ENCODE measurements at places on chromosomes 7 and 10.

DNA sequence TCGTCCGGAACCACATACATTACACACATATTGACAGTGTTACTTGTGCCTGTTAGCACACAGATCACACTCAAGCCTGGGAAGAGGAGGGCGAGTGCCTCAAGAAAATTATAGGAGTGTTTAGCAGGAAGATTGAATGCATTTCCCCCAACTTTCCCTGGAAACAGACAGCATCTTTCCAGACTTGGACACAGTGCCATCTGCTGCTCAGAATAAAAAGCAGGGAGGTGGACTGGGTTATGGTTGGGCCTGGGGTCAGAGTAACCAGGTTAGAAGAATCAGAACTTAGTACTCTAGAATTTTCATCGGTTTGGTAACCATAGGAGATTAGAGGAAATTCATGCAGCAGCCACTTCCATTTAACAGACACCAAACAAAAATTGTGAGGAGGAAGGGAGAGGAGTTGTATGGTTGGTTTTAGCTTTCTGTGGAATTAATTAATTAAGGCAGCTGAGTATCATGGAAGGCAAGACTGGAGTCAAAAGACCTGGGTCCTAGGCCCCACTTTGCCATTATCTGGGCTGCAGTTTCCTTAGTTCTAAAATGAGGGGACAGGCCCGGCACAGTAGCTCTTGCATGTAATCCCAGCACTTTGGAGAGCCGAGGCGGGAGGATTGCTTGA is 43.4 kb upstream of the OPTN start:
- DNase-seq = peak; percentile 19

- DNase-seq = peak; percentile 29
Observed at GRCh38 chr7:117202511-117202910, 120.3 kb downstream of the WNT2 start.

DNA sequence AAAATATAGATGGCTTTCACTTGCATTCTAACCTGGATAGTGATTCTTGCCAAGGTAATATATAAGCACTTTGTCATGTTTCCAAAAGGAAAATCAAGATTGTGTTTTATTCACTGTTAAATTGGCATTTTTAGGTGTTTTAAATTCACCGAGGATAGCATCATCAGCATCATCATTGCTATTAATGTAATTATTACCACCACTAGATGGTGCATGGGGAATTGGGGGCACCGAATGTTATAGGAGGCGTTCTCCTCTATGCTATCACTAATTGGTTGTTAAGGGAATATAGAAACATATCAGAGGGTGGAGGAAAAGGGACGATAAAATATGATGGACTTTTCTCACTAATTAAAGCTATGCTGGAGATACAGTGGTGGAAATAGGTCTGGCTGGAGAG is 95.5 kb downstream of the CELF2 start:
- no peak for DNase-seq

GRCh38 chr10:132884691-132885271 is 57.6 kb downstream of the CFAP46 start:
- DNase-seq = no peak

DNA sequence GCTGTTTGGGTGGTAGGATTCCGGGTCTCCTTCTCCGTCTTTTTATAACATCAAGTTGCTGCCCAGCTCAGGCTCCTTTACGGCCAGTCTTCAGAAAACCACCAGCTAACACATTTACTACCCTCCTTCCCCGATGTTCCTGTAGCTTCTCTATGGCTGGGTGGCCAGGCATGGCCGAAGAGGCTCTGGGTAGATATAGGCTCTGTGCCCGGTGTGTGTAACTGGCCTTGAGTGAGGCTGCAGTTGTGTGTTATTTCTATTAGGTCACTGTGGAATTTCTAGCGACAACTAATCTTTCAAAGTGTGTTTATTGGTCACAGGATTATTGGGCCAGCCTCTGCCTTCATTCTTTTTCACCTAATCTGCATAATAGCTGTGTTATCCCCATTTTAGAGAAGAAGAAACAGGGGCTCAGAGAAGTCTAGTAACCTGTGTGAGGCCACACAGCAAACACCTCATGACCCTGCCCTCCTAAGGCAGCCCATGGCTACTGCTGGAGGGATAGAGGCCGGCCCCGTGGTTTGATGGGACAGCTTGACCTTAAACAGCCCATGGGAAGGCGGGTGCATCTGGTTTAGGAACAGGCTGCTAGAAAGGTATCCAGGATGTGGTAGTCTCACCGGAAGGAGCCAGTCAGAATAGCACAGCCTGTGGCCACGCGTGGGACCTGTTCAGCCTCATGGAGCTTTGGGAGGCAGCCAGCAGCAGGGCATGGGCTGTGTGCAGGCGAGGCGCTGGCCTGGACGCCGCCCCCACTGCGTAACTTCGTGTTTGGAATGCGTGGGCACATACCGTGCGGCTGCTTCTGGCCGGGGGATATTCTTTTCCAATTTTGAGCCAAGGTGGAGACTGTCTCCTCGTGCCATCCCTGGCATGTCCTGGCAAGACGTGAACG is 29.7 kb downstream of the HTRA1 start:
- DNase-seq = peak; percentile 36
